ENCODE measurements at places on chromosomes 2 and 18.

GRCh38 chr18:23377669-23378301, 75.3 kb upstream of the RIOK3 start:
- no peak for DNase-seq

DNA sequence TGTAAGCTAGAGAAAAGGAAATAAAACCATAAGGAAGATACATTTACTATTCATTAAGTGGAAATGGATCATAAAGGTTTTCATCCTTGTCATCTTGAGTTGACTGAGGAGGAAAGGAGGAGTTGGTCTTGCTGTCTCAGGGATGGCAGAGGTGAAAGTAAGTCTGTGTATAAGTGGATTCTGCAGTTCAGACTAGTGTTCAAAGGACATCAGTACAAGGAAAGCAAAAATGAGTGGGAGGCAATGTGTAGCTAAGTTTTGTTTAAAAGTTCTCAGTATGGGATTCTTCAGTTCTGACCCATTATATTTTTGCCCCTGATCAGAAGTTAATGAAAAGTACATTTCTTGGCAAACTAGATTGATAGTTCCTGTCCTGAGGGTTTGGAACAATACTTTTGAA, 18.9 kb downstream of the SLC20A1 start:
- DNase-seq, result no peak

DNA sequence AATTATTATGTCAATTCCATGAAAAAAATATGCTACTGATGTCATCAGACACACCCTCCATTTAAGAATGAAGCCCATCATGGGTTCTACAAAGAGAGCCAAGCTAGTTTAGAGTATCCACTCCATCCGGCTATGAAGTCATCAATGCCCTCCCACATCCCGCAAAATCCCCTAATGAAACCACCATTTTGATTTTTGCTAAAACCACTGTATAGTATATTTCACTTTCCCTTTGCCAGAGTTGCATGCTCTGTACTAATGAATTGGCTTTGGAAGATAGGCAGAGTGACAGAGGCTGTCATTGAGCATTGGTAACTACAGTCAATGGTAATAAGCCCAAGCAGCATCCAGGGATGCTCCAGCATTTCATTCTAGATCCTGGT, 118.6 kb downstream of the ANKRD44 start:
- no peak for DNase-seq

- no peak for DNase-seq
Measured at GRCh38 chr2:215983581-215984351, 29.6 kb downstream of the MREG start.

DNA sequence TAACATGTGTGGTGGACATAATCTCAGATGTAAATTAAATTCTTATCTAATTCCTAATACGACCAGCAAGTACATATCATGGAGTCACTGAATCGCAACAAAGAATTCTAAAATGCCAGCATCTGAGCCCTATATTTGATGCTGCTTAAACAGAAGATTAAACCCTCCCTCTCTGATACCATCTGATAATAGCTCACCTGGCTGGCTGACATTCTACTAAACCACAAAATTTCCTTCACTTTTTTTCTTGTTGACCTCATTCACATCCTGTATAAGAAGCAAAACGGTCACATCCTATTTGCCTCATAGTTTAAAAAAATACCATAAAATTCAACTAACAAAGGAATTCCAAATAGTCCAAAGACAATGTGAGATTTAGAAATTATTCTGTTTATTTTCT, 371.6 kb upstream of the SLC8A1 start:
- DNase-seq, result no peak

DNA sequence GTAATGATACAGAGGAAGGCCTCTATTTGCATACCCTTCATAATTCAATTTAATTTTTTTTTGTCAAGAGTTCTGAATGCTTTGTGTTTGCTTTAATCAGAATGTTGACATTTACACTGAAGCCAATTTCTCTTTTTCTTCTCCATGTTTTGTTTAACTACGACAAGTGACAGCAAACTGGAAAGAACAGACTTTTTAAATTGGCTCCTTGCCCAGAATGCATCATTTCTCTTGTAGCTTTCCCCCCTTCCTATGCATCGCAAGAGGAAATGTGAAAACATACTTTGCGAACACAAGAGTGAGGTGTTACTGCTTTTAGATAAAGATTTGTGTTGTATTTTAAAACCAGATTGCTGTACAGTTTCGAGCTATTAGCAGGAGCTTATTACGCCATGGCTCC, 955.2 kb upstream of the CELF4 start:
- DNase-seq, result no peak

DNA sequence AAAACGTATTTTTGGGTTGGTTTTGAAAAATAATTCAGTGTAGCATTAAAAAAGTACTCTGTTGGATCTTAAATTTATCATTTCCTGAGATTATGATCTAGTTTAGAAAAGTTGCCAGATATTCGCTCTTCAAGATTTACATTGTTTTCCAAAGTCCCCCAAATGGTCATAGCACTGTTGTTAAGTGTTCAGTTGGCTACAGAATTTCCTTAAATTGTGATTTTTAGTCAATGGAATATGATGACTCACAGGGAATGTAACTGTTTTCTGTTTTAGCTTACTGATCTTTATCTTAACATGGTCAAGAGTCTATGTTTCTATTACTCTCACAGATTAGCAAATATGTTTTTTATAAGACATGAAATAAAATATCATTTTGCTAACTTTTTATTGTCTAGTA, 23.2 kb downstream of the PLCL1 start:
- no peak for DNase-seq

- no peak for DNase-seq
Measured at GRCh38 chr18:13237641-13238040, 19.1 kb downstream of the LDLRAD4 start.

DNA sequence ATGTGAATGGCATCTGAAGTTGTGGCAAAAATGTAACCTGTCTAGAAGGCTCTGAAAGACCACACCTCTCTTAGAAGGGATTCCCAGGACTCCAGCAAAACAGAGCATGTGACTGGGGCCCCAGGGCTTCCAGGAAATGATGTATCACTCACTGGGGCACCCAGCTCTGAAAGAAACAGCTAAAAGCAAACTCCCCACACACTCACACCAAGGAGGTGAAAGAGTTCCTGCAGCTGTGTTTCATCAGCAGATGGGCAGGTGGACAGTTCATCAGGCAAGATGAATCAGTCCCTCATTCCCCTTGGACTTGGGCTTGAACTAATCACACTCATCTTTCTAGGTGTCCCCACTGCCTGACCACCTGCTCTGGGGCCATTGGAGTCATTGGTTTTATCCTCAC, 76.2 kb downstream of the CCBE1 start:
- no peak for DNase-seq

- no peak for DNase-seq
Measured at GRCh38 chr18:79523736-79524180, 128.0 kb downstream of the NFATC1 start.

- no peak for DNase-seq
Measured at GRCh38 chr2:37576831-37577230, 94.6 kb downstream of the CDC42EP3 start.

DNA sequence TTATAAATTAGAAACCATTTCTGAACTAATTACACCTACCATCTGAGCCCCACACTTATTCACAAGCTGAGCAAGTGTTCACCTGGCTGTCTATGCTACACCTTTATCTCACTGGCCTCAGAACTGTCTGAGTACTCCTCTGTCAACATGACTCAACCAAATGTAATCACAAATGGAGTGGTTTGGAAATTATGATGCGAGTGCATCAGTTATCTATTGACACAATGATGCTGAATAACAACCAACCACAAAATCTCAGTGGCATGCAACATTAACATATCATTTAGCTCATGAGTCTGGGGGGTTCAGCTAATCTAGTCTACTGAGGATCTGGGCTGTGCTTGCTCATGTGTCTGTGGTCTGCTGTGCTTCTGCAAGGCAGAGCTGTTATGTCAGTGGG, 184.2 kb upstream of the NXPH2 start:
- DNase-seq, result no peak

Measured in gastrocnemius medialis (tissue), 4 donors.